ENCODE measurements at places on chromosomes 11 and 22.

GRCh38 chr11:122304973-122305372 is 189.0 kb upstream of the BLID start:
- no peak for DNase-seq

DNA sequence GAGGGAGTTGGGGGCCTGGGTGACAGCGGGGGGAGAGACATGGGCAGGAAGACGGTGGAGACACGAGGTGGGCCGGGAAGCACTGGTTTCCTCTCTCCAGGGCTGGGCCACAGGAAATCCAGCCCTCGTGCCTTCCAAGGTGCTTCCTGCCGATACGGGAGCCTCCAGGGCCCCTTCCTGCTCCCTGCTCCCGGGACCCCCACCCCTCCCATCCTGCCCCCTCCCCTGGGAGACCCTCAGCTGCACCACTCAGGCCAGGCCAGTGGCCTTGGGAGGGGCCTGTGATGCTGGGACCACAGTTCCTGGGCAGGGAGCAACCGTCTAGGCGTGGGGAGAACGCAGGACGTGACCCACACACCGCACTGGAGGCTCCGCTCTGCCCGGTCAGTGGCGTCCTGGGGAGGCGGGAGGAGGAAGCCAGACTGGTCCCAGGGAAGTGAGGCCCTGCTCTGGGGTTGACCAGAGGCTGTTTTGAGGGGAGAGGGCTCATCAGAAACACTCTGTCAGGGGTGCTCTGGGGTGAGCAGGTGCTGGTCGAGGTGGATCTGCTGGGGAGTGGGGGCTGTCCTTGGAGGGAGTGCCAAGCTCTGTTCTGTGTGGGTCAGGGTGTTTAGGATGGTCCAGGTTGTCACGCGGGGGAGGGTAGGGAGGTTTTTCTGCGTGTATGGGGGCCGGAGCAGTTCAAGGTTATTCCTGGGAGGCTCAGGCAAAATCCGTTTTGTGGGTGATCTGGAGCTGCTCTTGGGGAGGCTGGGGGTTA is at the start of gene SHANK3:
Gene SHANK3, plus strand, starts transcription at position 353 of the 760 bp plus-strand sequence.
- no peak for DNase-seq

- no peak for DNase-seq
Observed at GRCh38 chr11:36015799-36016198, 71.9 kb downstream of the LDLRAD3 start.

GRCh38 chr22:47193606-47194329 is 431.3 kb downstream of the TBC1D22A start:
- DNase-seq, result no peak

GRCh38 chr22:38777087-38777671 is 16.8 kb downstream of the DNAL4 start:
- no peak for DNase-seq

DNA sequence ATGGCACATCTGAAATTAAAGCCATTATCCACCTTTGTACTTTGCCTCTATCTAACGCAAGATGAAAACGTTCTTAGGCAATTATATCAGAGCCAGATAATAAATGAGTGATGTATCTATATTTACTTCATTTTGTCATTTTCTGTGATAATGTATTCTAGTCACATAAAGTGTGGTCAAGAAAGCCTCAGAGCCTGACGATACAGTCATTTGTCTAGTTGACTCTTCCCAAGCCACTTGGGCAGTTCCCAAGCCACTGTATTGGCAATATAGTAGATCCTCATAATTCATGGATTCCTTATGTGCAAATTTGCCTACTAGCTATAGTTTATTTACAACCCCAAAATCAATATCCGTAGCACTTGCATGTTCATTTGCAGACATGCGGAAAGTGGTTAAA is 7.8 kb downstream of the HOATZ start:
- DNase-seq, result no peak

DNA sequence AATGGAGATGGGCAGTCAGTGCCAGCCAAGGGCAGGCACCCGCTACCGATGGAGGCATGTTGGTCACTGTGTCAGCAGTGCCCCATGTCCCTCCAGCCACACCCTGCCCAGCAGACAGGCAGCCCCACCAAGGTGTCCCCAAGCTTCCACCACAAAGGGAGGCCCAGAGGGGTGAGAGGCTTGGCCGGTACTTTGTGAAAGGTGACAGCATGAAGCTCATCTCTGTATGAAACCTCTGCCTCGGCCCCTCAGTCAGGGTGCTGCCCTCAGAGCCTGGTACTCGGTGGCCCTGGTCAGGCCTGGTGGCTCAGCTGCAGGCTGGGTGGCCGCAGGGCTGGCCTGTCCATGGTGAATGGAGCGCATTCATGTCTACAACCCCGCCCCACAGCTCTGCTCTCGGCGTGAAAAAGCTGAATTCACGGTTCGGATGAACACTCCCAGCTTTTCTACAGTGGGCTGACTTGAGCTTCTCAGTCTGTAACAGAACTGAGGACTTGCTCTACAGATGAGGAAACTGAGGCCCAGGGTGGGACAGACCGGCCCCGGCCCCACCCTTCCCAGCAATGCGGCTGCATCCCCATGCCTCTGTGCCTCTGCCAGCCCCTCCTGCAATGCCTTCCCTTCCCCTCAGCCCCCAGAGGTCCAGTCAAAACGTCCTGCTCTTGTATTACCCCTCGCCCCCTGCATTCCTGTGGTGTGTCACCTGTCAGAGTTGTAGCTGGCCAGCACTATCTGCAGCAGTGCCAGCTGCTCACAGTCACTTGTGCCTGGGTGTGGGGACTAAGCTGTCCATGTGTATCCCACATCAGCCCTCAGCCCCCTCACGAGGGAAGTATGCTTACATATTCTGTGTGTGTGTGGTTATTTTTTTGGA is 27.7 kb downstream of the RSPH14 start:
- no peak for DNase-seq

DNA sequence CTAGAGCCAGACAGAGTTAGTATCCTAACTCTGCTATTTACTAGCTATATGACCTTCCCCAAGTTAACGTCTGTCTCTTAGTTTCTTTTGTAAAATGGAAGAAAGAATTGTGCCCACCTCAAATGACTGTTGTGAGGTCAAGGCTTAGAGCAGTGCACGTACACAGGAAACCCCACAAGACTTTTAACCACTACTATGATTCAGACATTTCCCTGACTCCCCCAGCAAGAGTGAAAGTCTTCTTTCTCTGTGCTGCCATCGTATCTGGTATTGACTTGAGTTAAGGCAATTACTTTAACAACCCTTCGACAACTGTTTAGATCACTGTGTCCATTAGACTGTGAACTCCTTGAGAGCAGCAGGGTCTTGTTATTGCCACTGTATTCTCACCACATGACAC is 2.6 kb upstream of the OR52W1 start:
- DNase-seq, result no peak

- no peak for DNase-seq
Observed at GRCh38 chr11:20247591-20248007, 87.3 kb upstream of the DBX1 start.

DNA sequence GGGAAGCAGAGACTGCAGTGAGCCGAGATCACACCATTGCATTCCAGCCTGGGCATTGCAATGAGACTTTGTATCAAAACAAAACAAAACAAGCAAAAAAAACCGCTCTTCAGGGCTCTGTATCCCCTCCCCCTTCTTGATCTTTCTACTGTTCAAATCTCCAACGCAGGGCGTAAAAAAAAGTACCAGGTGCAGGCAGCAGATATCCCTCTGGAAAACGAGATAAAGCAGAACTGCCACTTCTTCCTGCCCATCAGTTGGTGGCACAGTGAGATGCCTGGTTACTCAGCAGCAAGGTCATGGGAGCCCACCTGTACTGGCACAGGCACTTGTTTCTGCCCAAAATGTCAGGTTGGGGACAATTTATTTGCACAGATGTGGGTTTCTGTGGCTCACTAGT is 11.2 kb downstream of the CCS start:
- DNase-seq, result no peak

GRCh38 chr11:2740275-2740940 is 40.6 kb upstream of the KCNQ1OT1 start:
- DNase-seq, result no peak

DNA sequence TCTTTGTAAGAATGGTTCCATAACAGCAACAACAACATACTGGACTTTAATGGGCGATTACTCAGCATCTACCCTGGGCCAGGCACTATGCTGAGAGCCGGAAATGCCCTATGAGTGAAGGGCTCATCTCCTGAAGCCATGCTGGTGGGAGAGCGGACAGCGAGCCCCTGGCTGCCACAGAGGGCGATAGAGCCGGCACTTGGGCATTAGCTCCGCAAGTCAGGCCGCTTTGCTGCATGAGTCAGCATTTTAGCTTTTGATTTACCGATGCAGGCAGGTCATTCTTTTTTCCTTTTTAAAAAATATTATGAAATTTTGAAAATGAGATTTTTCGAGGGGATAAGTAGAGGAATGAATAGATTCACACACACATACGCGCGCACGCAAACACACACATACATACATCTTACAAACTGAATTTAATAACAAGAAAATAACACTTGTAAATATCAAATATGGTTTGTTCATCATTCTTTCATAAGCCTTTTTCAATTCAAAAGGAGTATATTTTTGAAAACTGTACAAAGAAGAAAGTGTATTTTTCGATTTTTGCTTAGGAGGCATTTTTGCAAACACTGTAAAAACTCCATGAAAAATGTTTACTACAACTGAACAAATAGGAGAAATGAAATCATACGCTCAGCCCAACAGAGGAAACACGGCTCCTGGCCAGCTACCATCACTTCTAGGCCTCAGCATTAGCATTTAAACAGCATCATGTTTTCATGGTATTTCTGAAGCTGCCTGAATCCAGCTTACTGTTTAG is 667.3 kb downstream of the OPCML start:
- DNase-seq, result no peak

GRCh38 chr11:35236667-35237003 is 97.7 kb downstream of the CD44 start:
- DNase-seq, result no peak

GRCh38 chr11:44952082-44952481 is 1.4 kb upstream of the TP53I11 start:
- DNase-seq, result no peak

- no peak for DNase-seq
Observed at GRCh38 chr11:119473901-119474681, 51.1 kb upstream of the THY1 start.

- no peak for DNase-seq
Observed at GRCh38 chr22:23072077-23072910, 2.0 kb downstream of the GNAZ start.

DNA sequence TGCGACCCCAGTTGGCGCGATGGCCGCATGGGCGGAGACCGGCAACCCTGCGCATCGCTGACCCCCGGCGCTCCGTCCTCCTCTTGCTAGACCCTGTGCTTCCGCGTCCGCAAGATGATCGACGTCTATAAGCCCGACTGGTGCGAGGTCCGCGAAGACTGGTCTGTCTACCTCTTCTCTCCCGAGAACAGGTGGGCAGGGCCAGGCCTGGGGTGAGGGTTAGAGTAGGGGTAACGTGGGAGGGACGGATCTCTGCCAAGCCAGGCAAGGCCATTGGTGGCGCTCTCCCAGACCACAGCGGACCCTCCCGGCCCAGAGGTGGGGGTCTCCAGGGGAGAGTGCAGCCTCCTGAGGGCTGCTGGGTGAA is 92.1 kb downstream of the CACNA1I start:
- DNase-seq, result no peak

DNA sequence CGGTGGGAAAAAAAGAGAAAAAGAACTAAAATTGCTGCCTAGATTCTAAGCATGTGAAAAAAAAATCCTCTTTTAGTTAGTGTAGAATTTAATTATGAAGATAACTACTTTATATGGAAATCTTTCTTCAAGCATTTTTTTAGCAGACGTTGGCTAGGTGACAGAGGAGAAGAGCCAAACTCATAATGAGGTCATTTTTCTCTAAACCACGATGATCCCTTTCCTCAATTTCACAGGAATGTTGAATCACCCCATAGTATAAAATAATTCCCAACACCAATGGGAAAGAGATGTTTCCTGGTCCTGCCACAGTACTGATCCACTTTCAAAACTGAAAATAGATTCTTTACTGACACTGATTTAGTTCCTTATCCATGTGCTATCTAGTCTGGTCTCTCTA is 319.8 kb downstream of the DLG2 start:
- DNase-seq, result no peak

DNA sequence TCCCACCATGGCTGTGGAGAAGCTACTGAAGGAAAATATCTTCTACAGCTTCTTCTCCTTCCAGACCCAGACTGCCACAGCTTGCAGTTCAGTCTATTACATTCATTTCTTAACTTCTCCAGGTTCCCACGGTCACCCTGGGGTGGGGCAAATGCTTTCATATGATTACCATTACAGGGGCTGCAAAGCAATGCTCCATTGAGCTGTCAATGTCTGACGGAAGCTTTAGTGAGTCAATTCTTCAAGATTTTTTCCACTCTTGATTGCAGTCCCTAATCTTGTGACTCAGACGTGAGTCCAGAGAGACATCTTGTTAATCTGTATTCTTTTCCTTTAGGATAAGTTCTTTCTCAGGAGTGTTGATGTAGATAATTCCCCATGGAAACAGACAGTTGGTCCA is 233.4 kb upstream of the DDI1 start:
- no peak for DNase-seq

- no peak for DNase-seq
Observed at GRCh38 chr11:108787105-108787504, 122.2 kb downstream of the DDX10 start.

DNA sequence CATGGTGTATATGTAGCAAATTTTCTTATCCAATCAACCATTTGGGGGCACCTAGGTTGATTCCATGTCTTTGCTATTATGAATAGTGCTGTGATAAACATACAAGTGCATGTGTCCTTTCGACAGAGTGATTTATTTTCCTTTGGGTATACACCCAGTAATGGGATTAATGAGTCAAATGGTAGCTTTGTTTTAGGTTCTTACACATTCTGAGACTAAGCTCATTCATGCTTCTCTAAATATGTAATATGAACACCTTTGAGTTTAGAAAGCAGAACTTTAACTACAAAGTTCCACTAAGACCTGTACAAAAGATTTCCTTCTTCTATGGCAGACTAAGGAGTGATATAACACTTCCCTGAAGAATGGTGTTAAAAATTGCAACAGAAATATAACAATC is 627.0 kb downstream of the KCNA4 start:
- no peak for DNase-seq

GRCh38 chr11:43644621-43645299 is 35.8 kb upstream of the HSD17B12 start:
- DNase-seq, result peak; percentile 2

- DNase-seq, result no peak
Observed at GRCh38 chr11:64367931-64368672, 9.1 kb downstream of the RPS6KA4 start.

DNA sequence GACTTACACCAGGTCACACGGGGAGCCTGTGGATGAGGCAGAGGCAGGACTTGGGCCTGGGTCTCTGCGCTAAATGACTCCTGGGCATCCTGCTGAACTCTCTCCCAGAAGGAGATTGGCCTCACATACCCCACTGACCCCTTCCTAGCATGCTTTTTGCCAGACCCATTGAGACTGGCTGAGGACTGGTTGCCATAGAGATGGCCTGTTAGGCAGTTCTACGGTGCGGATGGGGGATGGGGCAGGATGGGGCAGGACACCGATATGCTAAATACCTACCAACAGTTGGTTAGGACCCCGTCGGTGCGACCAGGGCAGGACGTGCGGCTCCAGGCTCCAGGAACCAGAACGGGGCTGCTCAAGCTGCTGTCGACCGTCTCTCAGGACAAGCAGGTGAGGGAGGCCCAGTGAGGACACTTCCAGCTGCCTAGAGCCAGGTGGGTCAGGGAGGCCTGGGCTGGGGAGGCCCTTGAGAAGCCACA is at the start of gene TSGA10IP:
Gene TSGA10IP, plus strand, starts transcription at position 51 of the 482 bp plus-strand sequence. Its CDS starts 196 bp downstream, at position 247.
- DNase-seq, result no peak

- no peak for DNase-seq
Observed at GRCh38 chr11:68338051-68338780, 25.8 kb downstream of the LRP5 start.

- no peak for DNase-seq
Observed at GRCh38 chr11:117702946-117703598, 93.9 kb downstream of the DSCAML1 start.

GRCh38 chr11:67278135-67278938 is 10.8 kb upstream of the ANKRD13D start:
- DNase-seq, result no peak
